Foreskin fibroblast (primary cell): ENCODE measurements at places on chromosomes 1 and 21.

DNA sequence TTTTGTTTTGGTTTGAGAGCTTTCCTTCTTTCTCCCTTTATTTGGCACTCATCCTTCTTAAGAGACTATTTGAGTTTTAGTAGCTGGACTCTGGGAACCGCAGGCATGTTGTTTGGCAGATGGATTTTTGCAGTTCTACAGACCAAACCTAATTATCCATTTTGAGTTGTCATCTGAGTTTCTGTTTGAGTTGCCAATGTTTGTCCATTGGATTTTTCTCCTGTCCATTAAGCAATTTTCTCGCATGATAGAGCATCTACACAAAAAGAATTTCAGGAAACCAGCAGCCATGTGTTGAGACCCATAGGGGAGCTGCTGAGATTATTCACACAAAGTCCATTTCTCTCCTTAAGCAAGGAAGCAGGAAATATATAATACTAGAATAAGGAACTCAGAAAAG lies 17.2 kb upstream of the CXADR start:
- no peak for DNase-seq

GRCh38 chr1:48047116-48047515 lies 49.9 kb upstream of the TRABD2B start:
- no peak for DNase-seq

DNA sequence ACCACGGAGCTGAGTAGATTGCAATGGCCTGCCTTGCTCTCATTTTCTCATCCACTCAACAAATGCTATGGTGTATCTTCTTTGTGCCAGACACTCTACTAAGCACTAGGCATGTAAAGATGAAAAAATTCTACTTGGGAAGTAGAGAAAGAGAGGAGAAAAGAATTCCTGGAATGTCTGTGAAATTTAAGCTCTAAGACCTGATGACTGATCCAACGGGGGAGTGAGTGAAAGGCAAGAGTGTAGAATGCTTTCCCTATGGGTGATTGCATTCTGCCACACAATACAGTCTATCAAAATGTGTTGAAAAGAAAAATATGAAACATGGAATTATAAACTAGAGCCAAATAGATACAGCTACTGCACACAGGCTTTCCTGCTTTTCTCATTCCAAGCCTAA lies 82.3 kb downstream of the CYYR1 start:
- peak; percentile 20 for DNase-seq

- DNase-seq: no peak
Observed at GRCh38 chr1:43451701-43452532, 1.8 kb downstream of the HYI start.

DNA sequence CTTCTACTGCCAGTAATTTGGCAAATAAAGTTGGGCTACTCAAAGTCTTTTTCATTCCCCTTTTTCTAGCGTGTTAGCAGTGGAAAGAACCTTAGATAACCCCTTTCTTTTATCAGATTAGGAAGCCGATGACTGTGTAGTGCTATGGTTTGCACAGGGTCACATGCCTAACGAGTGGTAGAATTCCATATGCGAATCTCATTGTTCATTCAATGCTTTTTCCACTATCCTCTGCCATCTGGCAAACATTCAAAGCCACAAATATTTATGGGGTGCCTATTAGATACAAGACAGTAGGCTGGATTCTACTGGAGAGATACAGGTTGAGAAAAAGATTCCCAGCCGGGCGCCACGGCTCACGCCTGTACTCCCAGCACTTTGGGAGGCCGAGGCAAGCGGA lies 14.9 kb upstream of the IER5 start:
- DNase-seq: peak; percentile 93

- DNase-seq: peak; percentile 79
Observed at GRCh38 chr1:76330991-76331603, 256.6 kb downstream of the ST6GALNAC3 start.

DNA sequence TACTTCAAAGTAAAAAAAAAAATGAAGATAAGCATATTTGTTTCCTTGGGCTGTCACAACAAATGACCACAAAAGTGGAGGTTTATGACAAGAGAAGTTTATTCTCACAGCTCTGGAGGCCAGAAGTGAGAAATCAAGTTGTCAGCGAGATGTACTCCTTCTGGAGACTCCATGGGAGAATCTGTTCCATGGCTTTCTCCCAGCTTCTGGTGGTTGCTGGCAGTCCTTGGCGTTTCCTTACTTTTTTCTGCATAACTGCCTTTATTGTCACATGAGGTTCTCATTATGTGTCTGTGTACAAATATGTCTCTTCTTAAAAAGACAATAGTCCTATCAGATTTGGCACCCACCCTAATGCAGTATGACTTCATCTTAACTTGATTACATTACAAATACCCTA lies 398.3 kb downstream of the KCNT2 start:
- DNase-seq: peak; percentile 67

DNA sequence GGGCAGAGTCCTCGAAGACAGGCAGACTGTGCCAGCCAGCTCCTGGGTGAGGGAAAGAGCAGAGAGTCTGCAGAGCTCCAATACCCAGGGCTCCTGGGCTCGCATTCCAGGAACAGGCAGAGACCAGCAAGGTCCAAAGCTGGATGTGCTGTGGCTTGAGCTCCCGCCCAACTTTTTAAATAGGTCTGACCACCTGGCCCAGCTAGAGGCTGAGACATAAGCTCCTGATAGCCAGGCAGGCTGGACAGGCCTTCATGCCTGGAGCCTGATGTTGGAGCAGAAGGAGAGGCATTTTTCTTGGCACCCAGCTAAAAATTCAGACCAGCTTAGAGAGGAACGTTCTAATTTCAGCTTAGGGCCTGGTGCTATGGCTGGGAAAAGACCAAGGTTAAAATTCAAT lies 178.4 kb upstream of the TMEM51 start:
- DNase-seq: no peak
